ENCODE measurements at places on chromosomes 2 and 18.
A peak's percentile ranks its signal among the peaks of the same experiment; 100 is the strongest.

DNA sequence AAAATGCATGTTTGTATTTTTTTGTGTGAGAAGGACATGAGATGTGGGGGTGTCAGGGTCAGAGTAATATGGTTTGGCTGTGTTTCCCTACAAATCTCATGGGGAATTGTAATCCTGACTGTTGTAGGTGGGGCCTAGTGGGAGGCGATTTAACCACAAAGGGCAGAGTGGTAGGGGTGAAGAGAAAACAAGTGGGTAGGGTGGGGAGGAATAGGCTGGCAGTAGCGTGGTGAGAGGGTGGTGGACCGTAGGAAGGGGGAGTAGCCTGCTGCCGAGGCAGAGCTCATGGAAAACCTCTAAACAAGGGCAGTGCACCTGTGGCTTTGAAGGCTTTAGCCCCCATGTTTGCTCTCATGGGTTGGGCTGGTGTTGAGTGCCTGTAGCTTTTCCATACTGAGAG, 152.8 kb upstream of the ZNF519 start:
- no peak for DNase-seq

DNA sequence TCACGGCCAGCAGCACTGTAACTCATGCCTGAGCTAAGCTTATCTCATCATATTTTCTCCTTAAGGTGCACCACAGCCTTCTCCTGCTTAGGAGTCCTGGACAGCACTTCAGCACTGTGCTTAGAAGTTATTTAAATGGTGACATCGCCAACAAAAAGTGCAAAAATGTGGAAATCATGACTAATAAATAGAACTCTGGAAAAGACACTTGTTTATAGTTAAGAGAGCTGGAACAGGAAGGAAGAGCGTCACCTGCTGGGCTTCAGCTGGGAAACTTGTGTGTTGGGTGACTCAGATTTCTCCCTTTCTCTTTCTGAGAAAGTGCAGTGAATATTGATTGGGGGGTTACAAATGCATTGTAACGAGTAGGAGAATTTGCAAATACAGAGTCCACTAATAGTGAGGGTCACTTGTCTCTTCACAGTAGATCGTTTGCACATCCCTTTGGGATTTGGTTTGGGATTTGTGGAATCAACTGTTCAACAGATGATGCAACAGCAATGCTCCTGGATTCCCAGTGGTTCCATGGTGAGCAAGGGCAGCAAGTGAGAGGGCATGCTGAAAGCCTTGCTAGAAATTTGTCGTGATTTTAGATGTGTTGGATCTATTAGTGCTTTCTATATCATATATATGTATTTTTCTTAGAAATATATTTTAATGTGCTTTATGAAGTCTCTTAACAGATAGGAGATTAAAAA, 84.2 kb downstream of the DOK6 start:
- no peak for DNase-seq

DNA sequence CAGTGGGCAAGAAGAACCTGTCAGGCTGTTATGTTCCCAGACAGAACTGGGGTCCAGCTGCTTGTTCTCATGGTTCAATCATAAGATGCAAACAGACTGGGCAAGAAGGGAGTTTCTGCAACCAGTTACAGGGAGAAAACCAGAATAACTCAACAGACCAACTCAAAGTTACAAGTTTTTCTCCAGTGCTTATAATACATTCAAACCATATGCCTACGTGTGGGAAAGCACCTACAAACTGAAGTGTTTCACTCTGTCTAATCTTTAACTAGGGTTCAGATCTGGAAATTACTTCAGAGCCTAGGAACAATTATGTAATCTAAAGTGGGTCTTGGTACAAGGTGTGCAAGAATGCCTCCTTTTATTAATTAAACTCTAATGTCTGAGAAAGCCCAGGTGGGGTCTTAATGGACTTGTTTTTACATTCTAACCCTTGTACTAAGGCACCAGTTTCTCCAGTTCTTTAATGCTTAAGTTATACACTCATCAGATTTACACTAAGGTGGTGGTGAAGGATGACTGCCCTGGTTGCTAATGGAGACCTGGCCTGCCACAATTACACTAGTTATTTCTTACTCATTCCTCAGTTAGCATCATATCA, 951.9 kb downstream of the TSN start:
- no peak for DNase-seq

GRCh38 chr18:55047546-55047945, 88.3 kb upstream of the CCDC68 start:
- DNase-seq, result no peak

DNA sequence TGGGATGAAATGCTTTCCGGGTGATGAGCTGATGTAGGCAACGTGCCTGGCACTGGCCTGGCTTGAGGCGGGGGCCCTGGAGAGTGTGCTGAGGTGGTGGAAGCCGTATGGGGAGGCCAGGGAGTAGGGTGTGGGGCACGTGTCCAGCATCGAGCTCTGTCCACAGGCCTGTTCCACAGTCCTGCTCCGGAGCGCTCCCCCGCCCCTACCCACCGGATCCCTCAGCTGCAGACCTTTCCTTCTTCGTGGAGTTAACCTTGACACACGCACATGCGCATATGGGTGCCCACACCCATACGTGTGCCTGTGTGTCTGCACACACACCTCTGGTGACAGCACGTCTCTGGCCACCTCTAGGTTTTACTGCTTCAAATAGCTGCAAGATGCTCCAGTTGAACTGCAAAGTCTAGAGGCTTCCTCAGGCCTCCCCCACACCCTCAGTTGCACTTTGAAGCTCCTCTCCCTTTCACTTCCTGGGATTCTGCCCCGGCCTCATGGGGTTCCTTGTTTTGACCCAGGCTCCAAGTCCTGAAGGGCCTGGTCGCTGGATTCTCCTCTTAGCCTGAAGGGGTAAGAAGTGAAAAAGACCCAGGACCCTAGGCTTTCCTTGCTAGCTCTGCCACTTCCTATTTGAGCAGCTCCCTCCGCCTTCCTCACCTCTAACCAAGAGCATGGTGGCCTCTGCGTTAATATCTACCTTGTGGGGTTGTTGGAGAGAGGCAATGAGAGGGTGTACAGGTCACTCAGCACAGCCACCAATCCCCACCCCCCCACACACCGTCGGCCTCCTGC, 49.5 kb downstream of the INHBB start:
- DNase-seq, result peak; percentile 8

All from 8988T (cell line).